8988T (cell line): ENCODE measurements at places on chromosomes 6 and 20.
A peak's percentile ranks its signal among the peaks of the same experiment; 100 is the strongest.

GRCh38 chr6:43629104-43629504 is at the start of gene GTPBP2:
Gene GTPBP2 (minus strand): TSS chr6:43629264. CDS start chr6:43629162, 102 bp downstream.
- peak; percentile 87 for DNase-seq

GRCh38 chr20:8811801-8812594 is 256.9 kb upstream of the PLCB4 start:
- DNase-seq: no peak

DNA sequence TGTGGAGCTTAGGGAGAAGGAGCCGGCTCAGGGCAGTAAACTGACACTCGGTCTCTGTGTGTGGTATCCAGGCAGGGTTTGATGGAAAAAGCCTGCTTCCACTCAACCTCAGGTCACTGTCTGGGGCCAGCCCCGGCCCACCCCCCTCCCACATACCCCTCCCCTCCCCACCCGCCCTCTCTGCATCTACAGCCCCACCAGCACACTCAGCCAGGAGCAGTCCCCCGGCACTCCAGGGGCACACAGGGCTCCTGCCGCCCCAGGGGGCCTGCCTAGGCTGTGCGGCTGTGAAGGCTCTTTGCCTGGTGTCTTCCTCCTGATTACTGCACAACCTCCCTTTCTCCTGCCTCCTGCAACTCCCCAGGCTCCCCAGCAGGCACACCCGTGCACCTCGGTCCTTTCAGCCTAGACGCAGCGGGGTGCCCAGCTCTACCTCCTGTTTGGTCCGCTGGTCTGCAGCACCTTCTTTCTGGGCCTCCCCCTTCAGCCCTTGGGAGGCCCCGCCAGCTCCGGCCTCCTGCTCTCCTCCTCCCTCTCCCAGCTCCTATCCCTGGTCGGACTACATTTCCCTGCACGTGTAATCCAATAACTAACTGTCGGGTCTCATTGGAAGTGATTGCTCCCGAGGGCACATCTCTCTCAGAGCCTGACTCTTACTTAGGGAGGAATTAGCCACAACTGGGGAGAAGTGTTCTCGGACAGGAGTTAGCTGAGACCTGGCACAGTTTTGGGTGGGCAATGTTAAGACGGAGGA is 1.3 kb upstream of the FOXF2 start:
- DNase-seq: no peak

GRCh38 chr6:84536885-84537638 is 227.3 kb downstream of the TBX18 start:
- DNase-seq: no peak

DNA sequence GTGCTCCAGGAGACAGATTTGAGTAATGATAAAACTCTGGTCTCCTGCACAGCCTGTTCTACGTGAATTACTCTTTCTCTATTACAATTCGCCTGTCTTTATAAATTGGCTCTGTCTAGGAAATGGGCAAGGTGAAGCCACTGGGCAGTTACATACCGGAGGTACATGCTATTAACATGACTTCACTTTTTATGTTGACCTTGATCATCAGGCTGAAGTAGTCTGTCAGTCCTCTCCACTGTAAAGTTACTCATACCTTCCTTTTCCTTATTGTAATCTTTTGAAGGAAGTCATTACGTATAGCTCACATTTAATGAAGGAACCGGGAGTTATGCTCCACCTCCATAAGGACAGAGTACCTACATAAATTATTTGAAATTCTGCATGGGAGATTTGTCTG is 19.9 kb upstream of the KHDC1 start:
- DNase-seq: no peak

GRCh38 chr6:21079468-21080048 is 514.0 kb upstream of the SOX4 start:
- no peak for DNase-seq

GRCh38 chr20:14992153-14992552 is 654.7 kb upstream of the FLRT3 start:
- no peak for DNase-seq

- no peak for DNase-seq
Measured at GRCh38 chr20:1154691-1155090, 30.1 kb downstream of the TMEM74B start.

- no peak for DNase-seq
Measured at GRCh38 chr20:53408691-53409446, 184.8 kb downstream of the ZNF217 start.

GRCh38 chr6:170470734-170471133 is 82.4 kb downstream of the PSMB1 start:
- DNase-seq: no peak

- no peak for DNase-seq
Measured at GRCh38 chr6:6439778-6440177, 119.3 kb upstream of the F13A1 start.
